ENCODE measurements at places on chromosomes 11 and 22.
A peak's percentile ranks its signal among the peaks of the same experiment; 100 is the strongest.

DNA sequence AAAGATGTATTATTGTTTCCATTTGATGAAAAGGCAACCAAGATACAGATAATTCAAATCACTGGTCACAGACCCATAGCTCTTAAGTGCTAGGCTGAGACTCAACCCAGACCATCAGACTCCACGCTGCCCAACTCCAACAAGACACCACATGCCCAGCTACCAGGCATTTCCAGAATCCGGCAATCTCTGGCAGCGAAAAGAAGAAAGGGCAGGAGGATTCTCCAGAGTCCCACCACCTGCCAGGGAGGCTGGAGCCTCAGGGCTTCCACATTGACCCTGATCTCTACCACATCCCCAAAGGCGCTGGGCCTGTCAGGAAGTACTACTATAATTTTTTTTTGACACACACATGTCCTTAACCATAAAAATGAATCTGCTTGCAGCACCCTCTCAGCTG, 61.4 kb upstream of the ARFGAP3 start:
- no peak for DNase-seq

DNA sequence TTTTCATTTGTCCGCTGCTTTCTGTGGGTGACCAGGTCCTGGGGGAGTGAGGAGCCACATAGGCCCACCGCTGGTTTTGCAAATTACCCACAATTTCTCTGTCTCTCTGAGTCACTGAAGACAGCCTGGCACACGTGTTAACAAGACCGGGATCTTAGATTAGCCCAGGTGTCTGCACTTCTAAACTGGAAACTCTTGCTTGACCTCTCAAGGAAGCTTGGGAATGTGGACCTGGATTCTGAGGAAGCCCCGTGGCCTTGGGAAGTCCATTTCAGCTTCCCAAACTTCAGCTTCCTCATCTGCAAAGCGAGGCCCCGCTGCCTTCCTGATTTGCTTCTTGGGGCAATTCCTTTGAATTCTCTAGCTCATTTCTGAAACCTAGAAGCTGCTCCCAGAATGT, 119.9 kb downstream of the KIAA1671 start:
- DNase-seq = no peak

DNA sequence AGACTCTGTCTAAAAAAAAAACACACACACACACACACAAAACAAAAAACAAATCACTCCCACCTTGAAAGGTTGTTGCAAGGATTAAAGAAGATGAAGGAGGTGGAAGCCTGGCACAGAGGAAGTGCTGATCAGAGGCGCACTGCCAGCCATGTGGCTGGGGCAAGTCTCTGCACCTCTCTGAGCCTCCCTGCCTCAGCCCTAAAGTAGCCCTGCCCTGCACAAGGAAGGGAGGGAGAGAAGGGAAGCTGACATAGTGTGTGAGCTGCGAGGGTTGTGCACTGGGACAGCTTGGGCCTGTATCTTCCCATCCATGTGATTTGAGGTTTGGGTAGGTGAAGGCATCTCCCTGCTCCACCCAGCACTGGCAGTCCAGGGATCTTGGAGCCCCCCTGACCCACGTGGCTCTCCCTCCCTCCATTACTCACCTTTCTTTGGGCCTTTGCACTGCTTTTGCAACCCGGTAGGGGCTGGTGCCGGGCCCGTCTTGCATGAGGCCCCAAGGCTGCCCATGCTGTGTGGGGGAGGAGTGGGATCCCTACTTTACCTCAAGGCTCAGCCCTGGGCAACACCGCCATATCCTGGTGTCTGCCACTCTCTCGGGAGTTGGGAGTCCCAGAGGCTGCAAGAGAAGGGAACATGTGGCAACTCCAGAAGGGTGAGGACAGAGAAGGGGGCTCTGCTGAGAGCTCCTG, 30.5 kb downstream of the IFT27 start:
- no peak for DNase-seq

DNA sequence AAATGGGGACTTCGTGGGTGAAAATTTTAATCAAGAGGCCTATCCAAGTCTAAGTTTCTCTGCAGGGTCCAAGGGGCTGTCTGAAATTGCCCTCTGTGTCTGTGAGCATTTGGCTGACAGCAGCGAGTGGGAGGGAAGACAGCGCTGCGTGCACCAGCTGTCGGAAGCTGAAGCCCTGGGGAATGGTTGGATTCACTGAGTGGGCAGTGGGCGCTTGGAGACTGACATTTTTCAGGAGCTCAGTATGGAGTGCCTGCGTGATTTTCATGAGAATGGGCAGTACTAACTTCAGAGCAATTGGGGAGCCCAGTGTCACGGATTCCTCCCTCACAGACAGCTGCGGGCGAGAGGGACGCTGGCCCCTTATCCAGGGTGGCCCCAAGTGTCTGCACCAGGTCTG, 388.8 kb upstream of the B3GAT1 start:
- no peak for DNase-seq

- DNase-seq = no peak
These were observed 10.5 kb upstream of the MCHR1 start for GRCh38 chr22:40668611-40669411.

- DNase-seq = no peak
These were observed 147.3 kb downstream of the CCDC34 start for GRCh38 chr11:27215471-27216269.

- no peak for DNase-seq
These were observed 89.2 kb downstream of the PLEKHA7 start for GRCh38 chr11:16924826-16925560.

DNA sequence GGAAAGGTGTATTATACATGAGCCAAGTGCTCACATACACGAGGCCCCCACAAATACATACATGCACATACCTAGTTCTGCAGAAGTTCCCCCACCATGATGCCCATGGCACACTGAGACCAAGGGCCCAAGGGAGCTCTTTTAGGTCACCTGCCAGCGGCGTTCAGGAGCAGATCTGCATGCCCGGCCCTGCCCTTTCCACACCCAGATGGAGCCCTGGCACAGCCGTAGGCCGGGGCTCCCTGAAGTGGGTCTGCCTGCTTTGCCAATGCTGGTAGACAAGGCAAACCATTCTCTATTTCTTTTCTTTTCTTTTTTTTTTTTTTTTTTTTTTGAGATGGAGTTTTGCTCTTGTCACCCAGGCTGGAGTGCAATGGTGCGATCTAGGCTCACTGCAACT, 21.5 kb downstream of the NFAM1 start:
- DNase-seq = no peak

DNA sequence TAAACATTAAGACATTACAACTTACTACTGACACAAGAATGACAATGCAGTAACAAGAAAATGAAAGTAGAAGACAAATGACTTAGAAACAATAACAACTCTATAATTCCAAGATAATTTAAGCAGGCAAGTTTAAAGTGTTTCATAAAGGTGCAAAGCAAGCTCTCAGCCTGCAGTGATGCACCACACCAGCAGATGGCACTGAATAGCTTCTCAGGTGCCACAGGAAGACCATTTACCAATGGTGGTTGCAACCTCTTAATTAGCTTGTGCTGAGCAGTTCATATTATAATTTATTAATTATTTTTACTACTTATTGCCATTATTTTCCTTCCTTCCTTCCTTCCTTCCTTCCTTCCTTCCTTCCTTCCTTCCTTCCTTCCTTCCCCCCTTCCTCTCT, 60.6 kb downstream of the NXPE2 start:
- peak; percentile 28 for DNase-seq

DNA sequence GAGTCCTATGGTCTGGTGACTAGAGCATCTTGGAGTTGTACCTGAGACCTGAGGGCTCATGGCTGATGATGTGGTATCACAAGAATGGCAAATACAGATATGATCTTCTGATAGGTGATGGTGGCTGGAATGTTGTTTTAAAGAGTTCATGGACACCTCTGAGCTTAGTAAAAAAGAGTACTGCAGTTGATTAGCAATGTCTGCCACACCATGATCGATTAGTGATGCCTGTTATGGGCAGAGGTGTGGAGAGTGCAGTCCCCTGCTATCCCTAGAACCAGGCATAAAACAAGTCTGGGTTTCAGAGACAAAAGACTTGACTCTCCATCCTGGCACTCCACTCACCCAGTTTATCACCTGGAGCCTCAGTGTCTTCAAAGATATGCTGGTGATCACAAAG, 1.4 kb upstream of the BATF2 start:
- DNase-seq = no peak

GRCh38 chr11:78040691-78041379, 17.8 kb upstream of the KCTD14 start:
- no peak for DNase-seq

DNA sequence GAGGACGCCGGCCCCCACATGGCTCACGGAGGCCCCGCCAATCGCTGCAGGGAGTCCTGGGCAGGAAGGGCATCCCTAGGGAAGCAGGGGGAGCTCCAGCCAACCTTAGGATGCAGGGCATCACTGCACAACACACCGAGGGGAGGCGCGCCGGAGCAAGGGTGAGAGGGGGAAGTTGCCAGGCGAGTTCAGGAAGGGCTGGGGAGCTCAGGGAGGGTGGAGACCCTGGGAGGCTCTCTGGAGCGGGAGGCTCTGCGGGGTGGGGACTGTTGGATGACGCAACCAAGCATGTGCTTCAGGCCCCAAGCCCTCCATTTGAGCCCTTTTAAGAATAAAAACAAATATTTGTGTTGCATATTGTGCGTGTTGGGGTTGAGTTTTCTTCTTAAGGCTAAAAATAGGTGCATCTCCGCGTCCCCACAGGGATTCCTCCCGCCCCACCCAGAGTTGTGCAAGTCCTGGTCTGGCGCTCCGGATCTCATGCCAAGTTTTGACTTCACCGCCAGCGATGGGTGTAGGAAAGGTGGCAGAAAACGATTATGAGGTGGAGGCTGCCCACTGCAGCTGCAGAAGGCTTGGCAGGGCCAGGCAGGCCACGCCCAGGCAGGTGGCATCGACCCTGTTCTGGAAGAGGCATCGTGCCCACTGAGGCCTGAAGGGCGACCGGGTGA, 65.2 kb downstream of the WNT7B start:
- no peak for DNase-seq

Data from effector memory CD8-positive, alpha-beta T cell (primary cell).